ENCODE measurements at places on chromosomes 7 and 10.

DNA sequence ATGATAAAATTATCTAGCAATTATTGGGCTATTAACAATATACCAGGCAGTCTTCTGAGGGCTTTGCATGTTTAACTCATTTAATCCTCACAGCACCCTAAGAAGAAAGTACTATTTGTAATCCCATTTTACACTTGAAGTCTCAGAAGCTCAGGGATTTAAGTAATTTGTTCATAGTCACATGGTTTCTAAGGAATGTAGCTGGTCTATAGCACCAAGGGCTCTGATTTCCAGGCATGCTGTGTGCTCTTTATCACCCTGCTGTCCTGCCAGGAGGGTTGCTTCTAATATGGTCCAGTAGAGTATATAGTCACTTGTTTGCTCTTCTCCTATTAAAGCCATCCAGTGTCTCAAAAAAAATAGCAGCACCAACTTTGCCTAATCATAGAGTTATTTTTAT, 417.2 kb downstream of the PLXDC2 start:
- DNase-seq = no peak

- DNase-seq = no peak
Measured at GRCh38 chr7:79461660-79462059, 8.2 kb upstream of the MAGI2 start.

DNA sequence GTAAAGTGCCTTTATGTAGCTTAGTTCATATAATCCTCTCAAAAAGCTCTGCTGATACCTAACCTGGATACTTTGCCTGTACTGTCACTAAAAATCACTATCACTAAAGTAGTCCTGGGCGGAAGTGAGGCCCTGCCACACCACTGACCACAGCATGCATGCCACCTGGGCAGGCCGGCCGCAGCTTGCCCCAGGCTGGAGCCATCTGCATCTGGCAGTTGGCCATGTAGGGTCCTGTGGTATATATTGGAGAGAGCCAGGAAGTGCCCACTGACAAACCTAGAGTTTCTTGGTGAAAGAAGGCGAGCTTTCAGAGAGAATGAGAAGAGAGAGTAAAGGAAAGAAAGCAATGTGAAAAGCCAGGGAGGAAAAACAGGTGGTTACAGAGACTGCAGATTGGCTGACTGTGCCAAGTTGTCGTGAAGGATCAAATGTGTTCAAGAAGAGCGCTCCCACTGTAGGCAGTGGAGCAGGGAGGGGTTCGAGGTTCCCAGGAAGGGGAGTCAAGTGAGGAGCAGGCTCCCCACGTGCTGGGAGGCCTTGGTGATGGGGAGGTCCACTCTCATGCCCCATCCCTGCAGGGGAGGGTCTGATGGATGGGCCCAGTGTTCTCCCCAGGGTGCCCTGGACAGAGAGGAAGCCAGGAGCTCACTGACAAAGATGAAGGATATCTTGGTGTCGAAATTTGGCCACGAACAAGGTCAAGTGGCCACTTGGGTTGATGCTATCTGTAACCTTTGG, 13.6 kb downstream of the LOXL4 start:
- DNase-seq = no peak

- DNase-seq = no peak
Measured at GRCh38 chr10:101287997-101288635, 58.9 kb upstream of the LBX1 start.

- DNase-seq = no peak
Measured at GRCh38 chr10:62795100-62795499, 9.4 kb upstream of the ADO start.

GRCh38 chr10:59962756-59963155, 56.4 kb upstream of the CCDC6 start:
- no peak for DNase-seq

GRCh38 chr7:696812-697551, 29.5 kb upstream of the DNAAF5 start:
- no peak for DNase-seq

GRCh38 chr7:139317939-139318505, 23.1 kb upstream of the FMC1 start:
- no peak for DNase-seq

- DNase-seq = no peak
Measured at GRCh38 chr10:96541921-96542320, 28.2 kb upstream of the TLL2 start.

DNA sequence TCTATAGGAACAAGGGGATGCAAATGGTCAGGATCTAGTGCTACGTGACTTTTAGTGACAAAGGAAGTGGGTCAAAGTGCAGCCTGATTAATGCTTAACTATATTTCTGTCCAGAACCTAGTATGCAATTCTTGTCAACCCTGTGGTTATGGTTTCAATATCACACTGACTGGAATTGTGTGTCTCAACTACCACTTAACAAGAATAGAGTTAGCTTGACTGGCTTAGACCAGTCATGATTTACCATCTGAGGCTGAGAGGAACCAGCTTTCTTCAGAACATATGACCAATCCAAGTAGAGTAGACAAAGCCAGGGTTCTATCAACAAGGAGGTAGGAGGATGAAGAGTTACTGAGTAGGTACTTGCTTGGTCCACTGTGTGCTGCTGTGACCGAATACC, 54.4 kb downstream of the MYPN start:
- no peak for DNase-seq

GRCh38 chr7:157112706-157113105, 26.0 kb upstream of the UBE3C start:
- DNase-seq = no peak

- DNase-seq = no peak
Measured at GRCh38 chr7:40826411-40827221, 691.8 kb downstream of the SUGCT start.

DNA sequence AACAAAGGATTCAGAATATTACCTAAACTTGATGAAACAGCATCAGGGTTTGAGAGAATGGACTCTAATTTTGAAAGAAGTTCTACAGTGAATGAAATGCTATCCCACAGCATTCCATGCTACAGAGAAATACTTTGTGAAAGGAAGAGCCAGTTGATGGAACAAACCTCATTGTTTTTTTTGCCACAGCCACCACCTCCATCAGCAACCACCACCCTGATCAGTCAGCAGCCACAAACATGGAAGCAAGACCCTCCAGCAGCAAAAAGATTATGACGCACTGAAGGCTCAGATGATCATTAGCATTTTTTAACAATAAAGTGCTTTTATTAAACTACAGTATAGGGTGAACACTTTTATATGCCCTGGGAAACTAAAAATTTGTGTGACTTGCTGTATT, 98.7 kb downstream of the LRRC4 start:
- no peak for DNase-seq

GRCh38 chr7:33107136-33108066, 1.8 kb downstream of the RP9 start:
- no peak for DNase-seq

GRCh38 chr7:139749545-139749944, 28.3 kb downstream of the HIPK2 start:
- DNase-seq = no peak

- DNase-seq = no peak
Measured at GRCh38 chr7:139763330-139763729, 14.5 kb downstream of the HIPK2 start.

- no peak for DNase-seq
Measured at GRCh38 chr10:48461623-48462481, 143.0 kb downstream of the ARHGAP22 start.

DNA sequence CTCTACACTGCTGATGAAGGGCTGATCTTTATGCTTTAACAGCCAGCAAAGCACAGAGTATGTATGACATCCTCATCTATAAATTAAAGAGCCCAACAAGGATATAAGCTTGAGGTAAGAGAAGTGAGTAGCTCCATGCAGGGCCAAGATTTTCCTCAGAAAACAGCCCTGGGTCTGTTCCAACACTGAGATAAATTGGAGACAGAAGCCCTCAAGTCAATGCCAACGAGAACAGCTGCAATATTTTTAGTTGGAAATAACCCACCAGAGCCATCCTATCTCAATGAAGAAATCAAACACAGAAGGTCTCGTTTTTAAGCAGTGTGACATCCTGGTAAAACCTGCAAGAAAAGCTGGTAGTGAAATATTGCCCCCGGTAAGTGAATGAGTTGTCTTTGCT, 297.0 kb upstream of the AUTS2 start:
- no peak for DNase-seq

- peak; percentile 10 for DNase-seq
Measured at GRCh38 chr7:157502701-157503111, 165.9 kb downstream of the DNAJB6 start.

DNA sequence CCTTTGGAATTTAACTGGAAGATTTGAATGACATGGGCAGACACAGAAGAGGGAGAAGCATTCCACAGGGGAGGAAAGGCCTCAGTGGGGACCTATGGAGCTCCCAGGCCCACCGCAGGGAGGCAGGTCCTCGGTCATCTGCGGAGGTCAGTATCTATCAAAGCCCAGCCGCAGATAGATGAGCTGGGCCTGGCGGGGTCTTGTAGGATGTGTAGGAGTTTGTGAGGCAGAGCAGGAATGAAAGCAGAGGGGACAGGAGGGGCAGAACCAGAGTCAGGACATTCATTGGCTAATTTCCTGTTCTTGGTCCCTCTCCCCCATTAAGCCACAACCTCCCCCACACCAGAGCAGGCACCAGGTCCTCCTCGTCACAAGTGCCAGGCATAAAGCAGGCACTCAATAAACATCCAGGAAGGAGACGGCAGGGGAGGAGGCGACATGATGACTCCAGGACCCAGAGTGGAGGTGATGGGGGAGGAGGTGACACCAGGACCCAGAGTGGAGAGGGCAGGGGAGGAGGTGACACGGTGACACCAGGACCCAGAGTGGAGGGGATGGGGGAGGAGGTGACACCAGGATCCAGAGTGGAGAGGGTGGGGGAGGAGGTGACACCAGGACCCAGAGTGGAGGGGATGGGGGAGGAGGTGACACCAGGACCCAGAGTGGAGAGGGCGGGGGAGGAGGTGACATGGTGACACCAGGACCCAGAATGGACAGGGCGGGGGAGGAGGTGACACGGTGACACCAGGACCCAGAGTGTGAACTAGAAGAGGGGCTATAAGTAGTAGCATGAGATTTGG, 83.7 kb upstream of the PDGFA start:
- no peak for DNase-seq

DNA sequence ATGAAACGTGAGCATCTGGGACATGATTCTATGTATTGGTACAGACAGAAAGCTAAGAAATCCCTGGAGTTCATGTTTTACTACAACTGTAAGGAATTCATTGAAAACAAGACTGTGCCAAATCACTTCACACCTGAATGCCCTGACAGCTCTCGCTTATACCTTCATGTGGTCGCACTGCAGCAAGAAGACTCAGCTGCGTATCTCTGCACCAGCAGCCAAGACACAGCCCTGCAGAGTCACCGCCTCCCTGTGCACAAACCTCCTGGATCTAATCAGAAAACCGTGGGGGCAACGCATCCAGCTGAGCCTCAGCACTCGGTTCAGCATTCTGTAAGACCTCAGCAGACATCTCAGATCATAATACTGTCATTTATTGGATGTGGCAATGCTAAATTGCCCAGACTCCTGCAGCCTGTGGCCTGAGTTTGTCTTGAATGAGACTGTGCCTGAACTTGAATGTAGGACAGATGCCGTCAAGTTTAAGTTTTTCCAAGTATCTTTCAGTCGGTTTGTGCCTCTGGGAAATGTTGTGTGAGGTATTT, 41.5 kb upstream of the PRSS58 start:
- no peak for DNase-seq

DNA sequence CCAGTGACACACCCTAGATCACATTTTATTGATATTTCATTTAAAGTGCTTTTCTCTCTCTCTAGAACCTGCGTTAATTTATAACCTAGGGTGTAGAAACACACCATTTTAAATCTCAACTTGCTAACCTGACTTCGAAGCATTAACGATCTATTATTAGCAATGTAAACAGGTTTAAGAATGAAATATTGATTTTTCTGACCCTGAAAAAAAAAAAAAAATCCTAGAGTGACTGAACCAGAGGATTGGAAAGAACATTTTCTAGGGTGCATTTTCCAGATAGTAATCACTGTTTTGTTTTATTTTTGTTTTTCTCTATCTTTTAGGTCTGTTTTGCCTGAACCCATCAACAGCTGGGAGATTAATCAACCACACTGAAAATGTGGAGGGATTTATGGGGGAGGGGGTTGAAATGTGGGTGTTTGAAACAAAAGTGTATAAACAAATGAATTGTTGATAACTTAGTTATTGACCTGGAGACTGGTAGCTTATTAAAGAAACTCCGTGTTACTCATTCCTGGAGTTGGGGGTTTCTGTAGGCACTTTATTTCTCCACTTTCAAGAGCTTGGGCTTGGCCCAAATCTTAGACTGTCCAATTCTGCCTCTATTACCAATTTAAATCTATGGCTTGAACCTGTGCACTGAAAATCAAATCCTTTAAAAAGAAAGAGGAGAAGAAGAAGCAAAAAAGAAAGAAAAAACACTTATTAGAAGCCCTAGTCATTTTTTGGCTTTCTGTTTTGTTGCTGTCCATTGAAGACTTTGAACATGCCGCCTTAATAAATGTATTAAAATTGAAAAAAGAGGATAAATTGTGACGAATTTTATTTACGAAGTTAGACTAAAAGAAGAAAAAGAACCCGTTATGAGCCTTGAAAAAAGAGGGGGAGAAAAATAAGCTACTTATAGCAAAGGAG, 2.8 kb downstream of the HOXA2 start:
- DNase-seq = no peak
